Activated gamma-delta T cell treated with Interleukin-2 at 50 U/mL for 16 hours (primary cell): ENCODE measurements at places on chromosomes 5 and 9.
A peak's percentile ranks its signal among the peaks of the same experiment; 100 is the strongest.

DNA sequence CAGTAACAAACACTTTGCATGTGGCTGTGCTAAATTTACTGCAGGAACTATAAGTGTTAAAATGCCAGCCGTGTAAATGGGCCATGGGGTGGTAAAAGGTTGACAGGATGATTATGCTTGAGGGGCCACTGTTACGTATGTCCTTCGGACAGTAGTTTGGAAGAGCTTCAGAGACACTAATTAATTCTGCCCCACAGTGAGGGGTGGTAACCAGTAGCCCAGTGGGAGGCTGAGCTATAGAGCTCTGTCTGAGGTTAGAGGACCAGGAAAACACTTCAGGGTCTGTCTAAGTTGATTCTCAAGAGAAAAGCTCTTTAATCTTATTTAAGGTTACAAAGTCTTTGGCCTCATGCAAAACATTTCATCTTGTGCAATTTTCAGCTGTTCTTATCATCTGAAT, 176.6 kb downstream of the DMRTA1 start:
- no peak for DNase-seq

GRCh38 chr5:124212934-124213333, 533.5 kb downstream of the ZNF608 start:
- DNase-seq = no peak

- no peak for DNase-seq
Measured at GRCh38 chr9:93475856-93476255, 22.5 kb upstream of the FAM120AOS start.

DNA sequence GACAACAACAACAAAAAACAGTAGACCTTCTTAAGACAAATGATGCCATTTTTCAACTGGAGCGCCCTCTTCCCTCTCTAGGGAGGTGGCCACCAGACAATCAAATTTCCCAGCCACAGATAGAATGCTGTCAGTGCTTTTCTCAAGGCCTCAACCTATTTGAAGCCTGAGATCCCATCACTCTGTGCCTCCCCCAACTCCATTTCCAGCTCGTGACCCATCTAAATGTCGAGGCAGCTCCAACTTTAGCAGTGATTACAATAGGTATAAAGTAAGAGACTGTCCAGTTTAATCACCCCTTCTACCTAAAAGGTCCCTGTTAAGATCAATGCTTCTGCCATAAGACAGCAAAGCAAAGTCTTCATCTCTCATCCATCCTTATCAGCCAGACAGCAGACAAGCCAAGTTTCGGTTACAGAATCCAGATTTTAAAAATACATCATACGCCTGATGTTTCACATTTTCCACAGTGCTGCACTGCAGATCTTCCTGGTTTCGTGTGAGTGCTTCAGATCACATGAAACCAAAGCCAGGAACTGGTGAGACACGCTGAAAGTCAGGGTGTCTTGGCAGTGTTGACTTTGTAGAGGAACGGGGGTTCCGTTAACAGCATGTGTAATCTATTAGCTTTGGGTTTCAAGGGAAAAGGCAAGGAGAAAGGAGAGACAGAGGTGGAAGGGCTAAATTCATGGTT, 447.8 kb downstream of the ENC1 start:
- DNase-seq = no peak

GRCh38 chr5:151534350-151534749, 56.8 kb downstream of the FAT2 start:
- DNase-seq = no peak

DNA sequence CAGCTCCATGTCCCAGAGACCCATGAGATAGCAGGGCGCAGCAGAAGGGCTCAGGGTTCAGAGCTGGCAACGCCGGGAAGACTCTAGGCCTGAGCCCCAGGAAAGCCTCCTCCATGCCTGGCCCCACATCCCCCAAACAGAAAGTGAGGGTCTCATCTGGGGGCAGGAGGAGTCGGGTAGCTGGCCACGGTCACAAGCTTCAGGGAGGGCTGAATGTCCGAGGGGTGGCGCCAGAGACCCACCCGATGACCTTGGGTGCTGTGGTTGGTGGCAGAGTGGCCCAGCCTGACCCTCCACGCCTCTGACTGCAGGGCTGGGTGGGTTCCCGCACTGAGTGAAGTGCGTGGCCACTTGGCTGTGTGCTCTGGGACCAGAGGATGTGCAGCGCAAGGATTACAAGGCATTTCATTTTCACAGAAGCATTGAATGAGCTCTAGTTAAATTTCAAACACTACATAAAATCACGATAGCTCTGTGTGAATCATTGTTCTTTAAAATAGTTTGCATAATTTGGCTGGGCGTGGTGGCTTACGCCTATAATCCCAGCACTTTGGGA, 3.0 kb downstream of the C8G start:
- no peak for DNase-seq

DNA sequence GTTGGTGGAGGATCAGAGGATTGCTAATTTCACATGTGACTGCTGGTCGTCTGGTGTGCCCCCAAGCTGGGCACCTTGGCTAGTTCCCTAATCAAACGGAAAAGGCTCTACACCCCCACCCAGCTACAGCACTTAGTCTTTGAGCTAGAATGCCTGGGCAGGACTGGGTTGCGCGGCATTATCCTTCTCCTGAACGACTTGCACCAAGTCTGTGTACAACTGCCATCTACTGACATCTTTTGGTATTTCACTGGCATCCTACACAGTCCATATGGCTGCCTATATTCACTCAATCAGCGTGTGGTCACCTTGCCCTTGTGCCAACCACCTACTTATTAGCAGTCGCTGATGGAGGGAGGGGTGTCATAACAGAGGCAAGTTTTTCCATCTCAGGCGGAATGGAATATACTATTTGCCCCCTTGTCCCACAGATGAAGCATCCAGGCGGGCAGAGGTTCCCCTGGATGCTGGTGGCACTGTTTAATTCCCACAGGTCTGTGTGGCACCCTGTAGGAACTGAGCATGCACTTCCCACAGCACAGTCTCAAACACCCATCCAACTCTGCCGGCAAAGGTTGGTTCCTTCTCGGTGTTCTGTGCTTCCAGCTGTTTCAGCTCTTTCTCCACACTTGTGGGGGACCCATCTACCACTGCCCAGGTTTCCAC, 150.1 kb downstream of the OSTF1 start:
- DNase-seq = peak; percentile 9

DNA sequence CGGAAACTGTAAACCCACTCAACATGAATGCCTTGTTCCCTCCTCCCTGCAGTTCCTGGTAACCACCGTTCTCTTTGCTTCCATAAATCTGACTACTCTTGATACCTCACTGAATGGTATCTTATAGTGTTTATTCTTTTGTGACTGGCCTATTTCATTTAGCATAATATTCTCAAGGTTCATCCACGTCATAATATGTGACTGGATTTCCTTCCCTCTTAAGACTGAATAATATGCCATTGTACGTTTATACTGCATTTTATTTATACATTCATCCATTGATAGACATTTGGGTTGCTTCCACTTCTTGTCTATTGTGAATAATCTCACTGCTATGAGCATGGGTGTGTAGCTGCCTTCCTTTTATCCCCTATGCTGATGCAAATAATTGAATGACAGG, 253.3 kb upstream of the SMARCA2 start:
- no peak for DNase-seq

DNA sequence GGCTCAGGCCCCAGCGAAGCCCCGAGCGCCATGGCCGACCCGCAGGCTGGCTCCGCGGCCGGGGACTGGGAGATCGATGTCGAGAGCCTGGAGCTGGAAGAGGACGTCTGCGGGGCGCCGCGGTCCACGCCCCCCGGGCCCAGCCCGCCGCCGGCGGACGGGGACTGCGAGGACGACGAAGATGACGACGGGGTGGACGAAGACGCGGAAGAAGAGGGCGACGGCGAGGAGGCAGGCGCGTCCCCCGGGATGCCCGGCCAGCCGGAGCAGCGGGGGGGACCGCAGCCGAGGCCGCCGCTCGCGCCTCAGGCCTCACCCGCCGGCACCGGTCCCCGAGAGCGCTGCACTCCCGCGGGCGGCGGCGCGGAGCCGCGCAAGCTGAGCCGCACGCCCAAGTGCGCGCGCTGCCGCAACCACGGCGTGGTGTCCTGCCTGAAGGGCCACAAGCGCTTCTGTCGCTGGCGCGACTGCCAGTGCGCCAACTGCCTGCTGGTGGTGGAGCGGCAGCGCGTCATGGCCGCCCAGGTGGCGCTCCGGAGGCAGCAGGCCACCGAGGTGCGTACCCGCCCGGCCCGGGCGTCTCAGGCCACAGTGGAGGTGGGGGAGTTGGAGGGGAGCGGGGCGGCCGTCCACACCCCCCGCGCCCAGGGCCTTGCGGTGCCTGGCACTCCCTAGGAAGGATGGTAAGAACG, 1.6 kb downstream of the DMRT2 start:
- DNase-seq = no peak

GRCh38 chr9:15423231-15423985, 732 bp downstream of the SNAPC3 start:
- DNase-seq = no peak

- DNase-seq = no peak
Measured at GRCh38 chr5:145978708-145979107, 42.3 kb downstream of the SH3RF2 start.

DNA sequence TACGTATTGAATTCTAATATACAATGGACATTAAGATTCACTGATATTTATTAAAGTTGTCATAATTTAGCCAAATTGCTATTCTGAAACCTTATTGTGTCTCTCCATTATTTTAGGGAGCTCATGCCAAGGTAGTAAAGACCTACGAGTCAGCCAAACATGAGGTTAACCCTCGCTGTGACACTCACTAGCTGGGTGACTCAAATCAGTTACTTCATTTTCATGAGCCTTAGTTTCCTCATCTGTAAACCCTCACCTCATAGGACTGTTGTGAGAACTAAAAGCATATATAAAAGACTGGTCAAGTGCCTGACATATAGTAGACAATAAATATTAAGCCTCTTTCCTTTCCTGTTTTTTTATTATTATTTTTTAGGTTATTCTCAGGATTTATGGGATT, 44.0 kb upstream of the PCA3 start:
- no peak for DNase-seq

GRCh38 chr9:124562328-124562727, 55.1 kb upstream of the NR5A1 start:
- DNase-seq = no peak

DNA sequence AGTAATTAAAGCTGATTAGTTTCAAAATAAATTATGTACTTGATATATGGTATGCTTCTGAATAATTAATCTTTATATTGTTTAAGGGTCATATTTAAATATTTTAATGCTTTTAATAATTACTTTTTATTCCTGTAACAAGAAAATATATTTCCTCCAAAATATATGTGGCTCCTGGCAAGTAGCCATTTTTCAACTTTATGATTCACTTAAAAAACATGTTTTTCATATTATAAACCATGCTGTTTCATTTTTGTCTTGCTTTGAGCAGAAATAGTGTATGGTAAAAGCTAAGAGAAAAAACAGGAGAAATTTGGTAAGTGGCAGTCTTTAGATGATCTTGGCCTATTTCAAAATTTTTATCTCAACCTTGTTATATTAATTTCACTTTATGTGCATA, 14.6 kb downstream of the SPATA9 start:
- DNase-seq = no peak

GRCh38 chr5:64163135-64163534, 2.5 kb upstream of the RNF180 start:
- no peak for DNase-seq

GRCh38 chr9:128992995-128993394, 35.1 kb downstream of the SH3GLB2 start:
- DNase-seq = no peak

GRCh38 chr5:175517824-175518450, 39.6 kb downstream of the SFXN1 start:
- peak; percentile 43 for DNase-seq

GRCh38 chr5:142512043-142513042, 173.5 kb downstream of the FGF1 start:
- DNase-seq = no peak

GRCh38 chr5:30768056-30768690, 425.3 kb upstream of the CDH6 start:
- no peak for DNase-seq

- no peak for DNase-seq
Measured at GRCh38 chr5:56871777-56872176, 37.6 kb upstream of the SETD9 start.

- peak; percentile 37 for DNase-seq
Measured at GRCh38 chr9:127942216-127943010, 4.8 kb upstream of the DPM2 start.

- no peak for DNase-seq
Measured at GRCh38 chr9:132846109-132846917, 31.8 kb downstream of the AK8 start.

- DNase-seq = no peak
Measured at GRCh38 chr9:40926404-40927259, 201.8 kb downstream of the FOXD4L6 start.

DNA sequence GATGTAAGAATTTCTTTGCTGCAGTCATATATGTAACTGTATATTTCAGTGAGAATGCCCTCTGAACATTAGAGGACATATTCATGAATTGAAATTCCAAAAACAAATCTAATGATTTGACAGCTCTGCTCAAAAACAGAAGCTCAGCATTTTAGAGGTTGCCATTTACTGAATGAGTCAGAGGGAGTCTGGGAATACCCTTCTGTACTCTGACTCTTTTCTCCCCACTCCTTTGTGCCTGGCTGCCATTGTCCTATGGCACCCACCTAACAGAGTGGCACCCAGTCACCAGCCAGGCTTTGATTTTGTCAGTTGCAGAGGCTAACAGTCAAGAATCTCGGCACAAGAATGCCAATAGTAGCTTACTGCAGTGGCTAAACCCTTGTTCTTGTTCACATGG, 133.6 kb downstream of the ATG10 start:
- no peak for DNase-seq
